ENCODE measurements at places on chromosomes 5 and 9.

DNA sequence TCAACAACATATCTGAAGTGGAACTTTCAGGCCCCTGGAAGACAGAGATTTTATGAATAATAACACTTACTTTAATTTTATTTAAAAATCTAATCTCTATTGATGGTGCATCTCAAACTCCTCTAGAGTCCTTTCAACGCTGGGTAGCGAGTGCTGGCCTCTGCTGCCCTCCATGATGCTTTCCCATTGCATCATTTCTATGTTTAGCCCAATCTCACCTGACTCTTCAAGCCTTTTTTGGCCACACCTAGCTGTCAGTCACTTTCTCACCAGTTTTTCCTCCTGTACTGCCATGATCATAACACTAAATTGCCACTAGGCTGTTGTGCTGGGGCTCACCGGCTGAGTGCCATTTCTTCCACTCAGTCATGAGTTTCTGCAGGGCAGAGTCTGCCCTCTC lies 396.1 kb upstream of the DAP start:
- DNase-seq: no peak

DNA sequence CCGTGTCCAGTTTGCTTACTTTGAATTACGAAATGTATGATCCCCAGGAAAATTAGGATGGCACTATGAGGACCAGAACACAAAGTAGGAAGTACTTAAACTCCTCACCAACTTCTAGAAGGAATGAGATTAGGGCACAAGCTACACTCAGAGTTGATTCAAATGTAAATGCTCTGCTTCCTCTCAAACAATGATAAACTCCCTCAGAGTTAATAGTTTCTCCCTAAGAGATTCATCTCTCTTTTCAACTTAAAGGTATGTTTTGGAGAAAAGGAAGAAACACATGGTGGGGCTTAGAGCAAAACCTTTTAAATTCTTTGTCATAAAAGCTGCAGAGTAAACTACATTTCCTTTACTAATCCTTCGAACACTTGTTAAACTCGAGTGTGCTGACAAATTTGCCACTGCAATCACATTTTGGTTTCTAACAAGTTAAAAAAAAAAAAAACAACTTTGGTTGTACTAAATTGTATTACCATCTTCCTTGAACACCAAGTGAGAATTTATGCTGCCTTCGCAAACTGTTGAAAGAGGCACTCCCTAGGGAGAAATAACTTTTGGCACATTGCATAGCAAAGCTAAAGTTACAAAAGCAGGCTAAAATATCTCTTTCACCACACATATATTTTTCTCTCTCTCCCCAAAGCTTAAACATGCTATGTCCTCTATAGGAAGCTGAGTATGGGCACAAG lies 66.6 kb downstream of the DENND1A start:
- no peak for DNase-seq

DNA sequence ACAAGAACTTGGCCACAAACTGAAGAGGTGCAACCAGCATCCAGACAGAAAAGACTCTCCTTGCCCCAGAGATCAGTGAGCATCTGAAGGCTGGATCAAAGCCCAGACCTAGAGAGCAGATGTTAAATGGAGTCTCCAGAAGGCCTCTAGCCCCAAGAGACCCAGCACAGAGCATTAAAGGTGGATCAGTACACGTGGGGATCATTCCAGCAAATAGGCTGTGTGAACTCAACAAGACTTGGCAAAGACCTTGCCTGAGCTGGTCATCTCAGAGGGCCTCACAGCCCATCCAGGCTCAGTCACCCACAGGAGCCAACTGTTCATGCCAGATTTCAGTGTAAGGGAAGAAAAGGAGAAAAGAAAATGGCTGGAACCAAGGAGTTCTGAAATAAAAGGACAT lies 214.0 kb downstream of the ENC1 start:
- DNase-seq: no peak

- no peak for DNase-seq
These were observed 20.9 kb downstream of the CSF2 start for GRCh38 chr5:132094393-132095076.

DNA sequence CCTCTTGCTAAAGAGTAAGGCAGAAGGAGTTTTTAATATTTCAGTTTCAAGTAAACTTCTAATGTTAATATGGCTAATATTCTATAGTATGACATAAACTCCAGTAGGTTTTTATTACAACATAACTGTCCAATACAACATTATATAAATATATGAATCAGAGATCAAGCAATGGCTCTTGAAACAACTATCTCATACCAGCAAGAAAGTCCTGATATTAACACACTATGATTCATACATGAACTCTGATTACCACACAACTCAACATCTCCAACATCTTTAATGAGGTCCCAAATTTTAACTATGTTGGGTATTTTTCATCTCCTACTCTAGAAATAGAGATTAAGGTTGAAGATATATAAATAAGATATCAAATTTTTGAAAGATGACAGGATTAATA lies 878.3 kb downstream of the TLE1 start:
- DNase-seq: no peak

- DNase-seq: peak; percentile 91
These were observed at the start of gene CDO1 for GRCh38 chr5:115816226-115817081. Gene CDO1, minus strand, starts transcription at chr5:115816659. Its CDS starts 262 bp downstream, at chr5:115816397.

GRCh38 chr5:78345485-78345884 lies 14.9 kb upstream of the SCAMP1 start:
- no peak for DNase-seq

GRCh38 chr5:6603643-6604042 lies 29.2 kb downstream of the NSUN2 start:
- peak; percentile 70 for DNase-seq

DNA sequence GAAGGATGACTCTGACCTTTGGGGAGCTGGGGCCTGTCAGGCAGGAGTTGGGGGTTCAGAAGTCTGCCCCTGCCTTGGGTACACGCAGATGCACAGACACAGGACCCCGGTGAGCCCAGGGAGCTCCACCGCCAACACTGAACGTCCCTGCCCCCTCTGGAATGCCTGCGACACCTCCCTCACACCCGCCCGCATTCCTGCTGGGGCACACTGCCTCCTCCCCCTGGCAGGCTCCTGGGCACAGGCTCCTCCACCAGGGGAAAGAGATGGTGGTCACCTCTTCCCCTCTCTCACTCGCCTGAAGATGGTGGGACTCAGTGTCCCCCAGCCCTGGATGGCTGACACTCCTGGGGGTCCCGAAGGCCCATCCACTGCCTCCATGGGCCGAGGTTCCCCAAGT lies 12.0 kb downstream of the CRB2 start:
- no peak for DNase-seq

DNA sequence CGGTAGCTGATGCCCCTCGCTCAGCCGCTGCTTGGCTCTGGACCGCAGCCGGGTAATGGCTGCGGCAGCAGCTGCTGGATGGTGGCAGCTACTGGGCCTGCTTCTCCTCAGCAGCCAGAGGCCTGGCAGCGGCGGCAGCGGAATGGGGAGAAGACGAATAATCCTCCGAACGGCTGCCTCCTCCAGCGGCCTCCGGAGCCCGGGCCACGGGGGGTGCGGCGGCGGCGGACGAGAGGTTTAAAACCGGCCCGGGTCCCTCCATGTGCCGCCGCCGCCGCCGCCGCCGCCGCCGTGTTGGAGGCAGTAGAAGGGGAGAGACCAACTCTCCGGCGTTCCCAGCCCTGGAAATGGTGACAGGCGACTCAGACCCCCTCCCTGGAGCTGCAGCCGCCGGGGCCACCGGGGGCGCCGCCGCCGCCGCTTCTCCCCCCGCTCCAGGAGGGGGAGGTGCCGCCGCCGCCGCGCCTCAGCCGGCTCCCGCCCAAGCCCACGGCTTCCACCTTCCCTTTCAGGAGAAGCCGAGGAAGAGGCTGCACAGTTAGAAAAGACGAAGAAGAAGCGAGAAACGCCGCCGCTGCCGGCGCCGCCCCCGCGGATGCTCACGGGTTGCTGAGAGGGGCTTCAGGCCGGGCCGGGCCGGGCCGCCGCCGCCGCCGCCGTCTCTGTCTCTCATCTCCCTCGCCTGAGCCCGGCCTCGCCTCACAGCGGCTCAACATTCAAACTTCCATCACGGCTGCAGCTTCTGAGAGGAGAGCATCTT lies 118.4 kb upstream of the PRSS3 start:
- peak; percentile 71 for DNase-seq

DNA sequence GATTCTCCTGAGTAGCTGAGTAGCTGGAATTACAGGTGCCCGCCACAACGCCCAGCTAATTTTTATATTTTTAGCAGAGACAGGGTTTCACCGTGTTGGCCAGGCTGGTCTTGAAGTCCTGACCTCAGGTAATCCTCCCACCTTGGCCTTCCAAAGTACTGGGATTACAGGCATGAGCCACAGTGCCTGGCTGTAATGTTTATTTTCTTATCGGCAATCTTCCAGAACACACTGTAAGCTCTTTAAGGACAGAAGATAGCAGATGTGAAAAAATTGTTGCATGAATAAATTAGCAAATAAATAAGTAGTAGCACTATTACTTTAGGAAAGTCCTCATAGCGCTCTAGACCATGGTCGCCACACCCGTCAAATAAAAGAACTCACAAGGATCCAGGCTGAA lies 100.5 kb downstream of the ENC1 start:
- DNase-seq: no peak

GRCh38 chr5:78339617-78340436 lies 20.6 kb upstream of the SCAMP1 start:
- DNase-seq: no peak

DNA sequence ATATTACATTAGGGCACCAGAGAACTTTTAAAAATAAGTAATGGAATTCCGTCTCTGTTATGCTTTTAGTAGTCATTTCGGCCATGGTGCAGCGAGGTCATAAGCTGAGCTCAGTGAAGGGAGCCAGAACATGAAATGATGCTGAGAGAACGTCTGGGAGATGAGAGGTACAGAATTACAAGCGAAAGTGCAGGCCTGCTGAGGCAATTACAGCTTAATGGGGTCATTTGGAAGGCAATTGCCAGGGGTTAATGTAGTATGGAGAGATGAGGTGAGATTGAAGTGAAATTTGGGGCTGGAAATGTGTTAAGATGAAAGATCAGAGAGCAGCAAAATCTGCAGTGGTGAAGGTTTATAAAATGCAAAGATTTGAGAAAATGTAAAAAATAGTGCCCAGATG lies 96.5 kb downstream of the PBX3 start:
- no peak for DNase-seq

GRCh38 chr5:84425365-84425881 lies 40.7 kb upstream of the EDIL3 start:
- no peak for DNase-seq

DNA sequence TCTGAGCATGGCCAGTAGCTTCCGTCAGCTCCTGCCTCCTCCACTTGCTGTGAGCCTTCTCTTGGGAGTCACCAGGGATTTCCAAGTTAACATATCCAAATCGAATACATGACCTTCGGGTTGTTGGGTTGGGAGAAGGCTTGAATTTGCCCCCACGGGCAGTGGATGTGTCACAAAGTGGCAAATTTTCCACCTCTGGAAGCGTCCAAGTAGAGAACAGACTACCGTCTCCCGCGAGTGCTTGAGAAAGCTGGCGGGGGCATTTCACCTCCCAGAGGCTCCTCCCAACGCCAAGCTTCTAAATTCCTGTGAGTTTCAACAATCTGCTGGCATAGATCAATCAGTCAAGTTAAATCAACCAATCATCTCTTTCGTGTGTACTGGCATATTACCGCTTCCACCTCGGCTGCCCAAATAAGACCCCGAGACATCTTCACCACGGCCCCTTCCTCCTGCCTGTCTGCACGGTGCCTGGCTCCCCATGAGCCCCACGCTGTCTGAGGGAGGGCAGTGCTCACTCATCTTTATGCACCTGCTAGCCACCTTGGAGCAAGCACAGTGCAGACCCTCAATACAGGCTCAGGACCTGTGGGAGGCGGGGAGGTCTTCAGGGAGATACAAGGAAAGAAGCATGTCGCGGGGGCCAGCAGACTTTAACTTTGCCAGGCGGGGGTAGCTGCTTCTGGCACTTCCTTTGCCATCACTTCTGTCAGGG lies 79.1 kb downstream of the MRPL36 start:
- DNase-seq: no peak

GRCh38 chr5:78549043-78549442 lies 99.5 kb downstream of the LHFPL2 start:
- no peak for DNase-seq

GRCh38 chr9:16445141-16445920 lies 425.1 kb downstream of the BNC2 start:
- DNase-seq: no peak

DNA sequence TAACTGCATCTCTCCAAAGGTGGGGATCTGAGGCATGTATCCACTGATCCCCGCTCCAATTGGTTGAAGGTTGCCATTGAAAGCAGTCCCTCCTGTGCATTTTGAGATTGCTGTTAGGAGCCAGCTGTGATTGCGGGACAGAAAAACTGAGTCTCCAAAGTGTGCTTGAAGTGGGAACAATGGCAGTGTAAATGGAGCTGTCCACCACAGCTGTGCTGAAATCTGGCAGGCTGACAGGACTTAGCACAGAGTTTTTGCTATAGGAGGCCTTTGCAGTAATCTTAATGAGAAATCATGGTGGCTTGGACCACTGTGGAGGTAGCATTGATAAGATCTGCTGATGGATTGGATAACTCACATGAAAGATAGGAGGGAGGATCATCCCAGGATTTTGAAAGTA lies 3.3 kb downstream of the RNF20 start:
- DNase-seq: no peak

DNA sequence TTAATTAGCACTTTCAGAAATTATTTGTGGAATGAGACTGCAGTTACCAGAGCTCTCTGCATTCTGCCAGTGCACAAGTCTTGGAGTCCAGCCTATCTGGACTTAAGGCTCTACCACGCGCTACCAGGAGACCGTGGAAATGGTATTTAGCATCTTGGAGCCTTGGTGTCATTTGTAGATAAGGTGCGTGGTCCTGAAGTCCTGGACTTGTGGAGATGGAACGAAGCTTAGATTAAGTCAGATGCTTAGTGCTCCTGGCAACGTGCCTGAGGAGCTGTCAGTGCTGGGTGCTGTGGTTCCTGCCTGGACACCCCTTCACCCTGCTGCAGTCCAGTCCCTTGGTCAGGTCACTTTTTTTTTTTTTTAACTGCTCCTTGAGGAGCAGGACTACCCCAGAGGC lies 59.7 kb downstream of the RCL1 start:
- DNase-seq: no peak

DNA sequence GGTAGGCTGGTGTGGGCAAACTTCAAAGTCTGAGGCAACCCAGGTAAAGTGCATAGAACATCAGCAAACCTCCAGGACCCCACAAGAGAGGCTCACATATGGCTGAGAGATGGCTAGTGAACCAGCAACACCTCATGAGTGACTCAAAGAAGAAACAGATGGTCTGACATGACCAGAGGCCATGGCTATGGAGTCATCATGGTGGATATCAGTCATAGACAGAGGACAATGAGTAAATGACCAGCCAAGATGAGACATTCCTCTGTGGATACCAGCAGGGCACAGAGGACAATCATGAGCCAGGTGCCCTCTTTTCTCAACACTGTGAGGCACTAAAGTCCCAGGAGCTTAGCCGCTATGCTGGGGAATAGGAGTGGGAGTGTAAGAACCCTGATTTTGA lies 180.8 kb downstream of the RASEF start:
- no peak for DNase-seq

GRCh38 chr5:138668451-138669380 lies 84.5 kb upstream of the CTNNA1 start:
- no peak for DNase-seq

DNA sequence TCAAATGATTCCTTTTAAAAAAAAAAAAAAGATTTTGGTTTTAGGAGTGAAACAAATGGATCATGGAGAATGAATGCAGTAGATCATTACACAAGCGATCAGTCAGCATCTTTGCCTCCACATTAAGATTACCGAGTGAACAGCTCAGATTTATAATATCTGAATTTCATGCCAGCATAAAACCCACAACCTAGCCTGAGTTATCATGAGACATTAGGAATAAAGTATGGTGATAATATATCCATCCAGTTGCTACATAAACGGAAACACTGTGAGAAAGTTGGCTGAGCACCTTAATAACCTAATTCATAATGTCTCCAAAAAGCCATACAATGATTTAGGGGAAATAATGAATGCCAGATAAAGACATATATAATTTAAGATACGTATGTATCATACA lies 553.1 kb upstream of the TUSC1 start:
- no peak for DNase-seq

Data from G401 (cell line).